ENCODE measurements at places on chromosomes 16 and 17.
A peak's percentile ranks its signal among the peaks of the same experiment; 100 is the strongest.

DNA sequence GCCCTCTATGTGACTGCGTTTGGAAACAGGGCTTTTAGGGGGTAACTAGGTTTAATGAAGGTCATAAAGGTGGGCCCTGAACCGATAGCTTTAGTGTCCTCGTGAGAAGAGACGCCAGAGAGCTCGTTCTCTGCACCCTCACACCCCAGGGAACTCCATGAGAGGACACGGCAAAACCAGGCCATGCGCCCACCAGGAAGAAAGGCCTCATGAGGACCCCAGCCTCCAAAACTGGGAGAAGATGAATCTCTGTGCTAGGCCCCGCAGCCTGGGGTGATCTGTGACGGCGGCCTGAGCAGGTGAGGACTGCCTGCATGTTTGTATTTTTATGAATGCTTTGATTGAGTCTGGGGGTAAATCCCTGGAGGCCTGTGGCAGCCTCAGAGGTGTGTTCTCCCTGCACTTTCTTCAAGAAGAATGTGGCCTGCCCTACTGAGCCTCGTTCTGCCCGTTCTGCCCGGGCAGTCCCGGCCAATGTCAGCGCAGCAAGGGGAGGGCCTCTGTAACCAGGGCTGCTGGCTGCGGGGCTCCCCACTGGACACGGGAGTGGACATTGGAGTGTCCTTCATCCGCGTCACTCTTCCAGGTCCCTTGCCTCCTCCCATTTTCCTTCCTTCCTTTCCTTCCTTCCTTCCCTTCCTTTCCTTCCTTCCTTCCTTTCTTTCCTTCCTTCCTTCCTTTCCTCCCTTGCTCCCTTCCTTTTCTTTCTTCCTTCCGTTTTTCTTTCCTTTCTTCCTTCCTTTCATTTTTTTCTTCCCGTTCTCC is 6.8 kb upstream of the RNF213 start:
- no peak for DNase-seq

- DNase-seq, result no peak
Observed at GRCh38 chr17:82101301-82101715, 3.3 kb upstream of the FASN start.

DNA sequence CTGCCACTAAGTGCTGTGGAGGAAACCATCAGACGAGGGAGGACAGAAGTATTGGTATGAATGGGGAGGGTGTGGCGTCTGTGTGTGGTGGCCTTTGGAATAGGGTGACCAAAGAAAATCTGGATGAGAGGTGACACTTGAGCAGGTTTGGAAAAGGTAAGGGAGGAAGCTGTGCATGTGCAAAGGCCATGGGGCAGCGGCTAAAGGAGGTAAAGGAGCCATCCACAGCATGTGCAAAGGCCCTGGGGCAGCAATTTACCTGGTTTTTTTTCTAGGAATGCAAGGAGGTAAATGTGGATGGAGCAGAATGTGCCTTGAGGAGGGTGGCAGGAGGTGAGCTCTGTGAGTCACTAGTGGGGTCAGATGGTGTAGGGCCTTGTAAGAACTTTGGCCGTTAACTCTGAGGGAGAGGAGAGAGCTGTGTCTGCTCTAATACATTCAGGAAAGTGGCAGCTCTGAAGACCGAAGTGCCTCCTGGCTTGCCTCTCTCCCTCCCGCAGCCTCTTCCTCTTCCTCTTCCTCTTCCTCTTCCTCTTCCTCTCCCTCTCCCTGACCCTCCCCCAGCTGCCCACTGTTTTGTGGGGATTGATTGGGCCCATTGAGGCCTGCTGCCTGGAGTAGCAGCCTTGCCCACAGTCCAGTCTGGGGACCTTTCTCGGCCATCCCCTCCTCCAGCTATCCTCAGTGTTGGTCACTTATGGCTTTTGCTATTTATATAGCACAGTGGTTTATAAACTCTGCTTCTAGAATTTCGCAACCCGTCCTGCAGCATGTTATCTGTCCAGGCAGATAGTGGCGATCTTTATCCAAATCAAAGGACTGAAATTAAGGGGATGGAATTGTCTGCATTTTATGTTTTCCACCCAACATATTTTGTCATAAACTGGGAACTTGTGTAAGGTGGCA is 38.7 kb downstream of the CMIP start:
- DNase-seq, result no peak

GRCh38 chr16:31298958-31299357 is 39.2 kb downstream of the ITGAM start:
- no peak for DNase-seq

GRCh38 chr16:56115817-56116576 is 75.3 kb upstream of the GNAO1 start:
- no peak for DNase-seq

DNA sequence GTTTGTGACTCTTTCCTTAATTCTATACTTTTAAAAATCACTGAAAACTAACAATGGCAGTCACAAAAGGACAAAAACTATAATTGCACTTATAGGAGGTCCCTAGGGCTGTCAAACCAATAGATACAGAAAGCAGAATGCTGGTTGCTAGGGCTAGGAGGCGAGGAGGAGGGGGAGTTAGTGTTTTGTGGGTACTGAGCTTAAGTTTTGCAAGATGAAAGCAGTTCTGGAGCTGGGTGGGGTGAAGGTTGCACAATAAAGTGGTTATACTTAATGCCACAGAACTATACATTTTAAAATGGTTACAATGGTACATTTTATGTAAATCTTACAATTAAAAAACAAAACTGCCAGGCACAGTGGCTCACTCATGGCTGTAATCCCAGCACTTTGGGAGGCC is 27.3 kb downstream of the NUBP1 start:
- no peak for DNase-seq

GRCh38 chr16:79595231-79595641 is 5.3 kb downstream of the MAF start:
- DNase-seq, result no peak

DNA sequence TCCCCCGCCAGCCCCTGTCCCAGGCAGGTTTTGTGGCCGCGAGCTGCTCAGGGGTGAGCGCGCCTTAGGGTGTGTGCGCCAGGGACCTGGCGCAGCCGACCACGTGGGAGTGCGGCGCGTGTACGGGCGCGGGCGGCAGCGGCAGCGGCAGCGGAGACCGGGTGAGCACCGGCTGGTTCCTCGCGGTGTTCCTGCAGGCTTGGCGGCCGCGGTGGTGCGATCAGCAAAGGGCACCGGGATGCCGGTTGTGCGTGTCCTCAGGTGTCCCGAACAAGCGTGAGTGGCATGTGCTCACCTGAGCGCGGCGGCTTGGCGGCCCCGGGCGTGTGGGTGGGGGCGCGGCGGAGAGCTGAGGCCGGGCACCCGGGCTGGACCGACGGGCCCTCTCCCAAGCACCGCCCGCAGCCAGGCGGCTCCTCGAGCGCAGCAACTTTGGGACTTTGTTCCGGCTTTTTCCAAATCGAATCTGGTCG is 381 bp upstream of the HSD11B2 start:
- peak; percentile 36 for DNase-seq

DNA sequence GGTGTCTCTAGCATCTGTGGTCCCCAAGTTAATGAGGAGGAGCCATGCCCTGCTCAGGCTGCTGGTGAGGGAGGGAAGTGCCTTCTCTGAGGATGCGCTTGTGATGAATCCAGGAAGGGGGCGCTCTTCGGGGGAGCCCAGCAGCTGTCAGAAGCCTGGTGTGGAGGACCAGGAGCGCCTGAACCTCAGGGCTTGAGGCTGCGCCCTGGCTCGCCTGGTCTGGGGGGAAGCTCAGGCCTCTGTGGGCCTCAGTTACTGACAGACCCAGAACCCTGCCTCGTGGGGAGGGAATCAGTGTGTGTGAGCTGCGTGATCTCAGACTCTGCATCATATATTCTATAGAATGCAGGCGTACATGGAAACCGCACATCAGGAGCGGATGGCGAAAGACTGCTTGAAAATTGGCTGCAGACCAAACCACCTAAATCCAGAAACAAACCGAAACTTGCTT is 126.1 kb downstream of the SEC14L1 start:
- no peak for DNase-seq

DNA sequence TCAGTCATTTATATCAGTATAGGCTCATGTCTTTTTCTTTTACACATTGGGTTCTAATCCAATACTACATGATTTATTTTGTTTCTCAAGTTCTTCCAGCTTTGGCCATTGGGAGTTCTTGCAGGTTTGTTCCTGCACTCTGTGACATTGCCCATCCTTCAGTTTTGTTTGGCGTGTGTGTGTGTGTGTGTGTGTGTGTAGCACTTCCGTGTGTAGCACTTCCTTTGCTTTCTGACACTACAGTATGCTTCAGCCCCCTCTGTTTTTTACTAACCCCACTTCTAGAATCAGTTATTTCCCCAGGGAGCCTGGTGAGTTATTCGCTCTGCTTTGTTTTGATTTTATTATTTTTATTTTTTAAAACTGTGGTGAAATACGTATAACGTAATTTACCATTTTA is 75.6 kb upstream of the LGALS9 start:
- no peak for DNase-seq

DNA sequence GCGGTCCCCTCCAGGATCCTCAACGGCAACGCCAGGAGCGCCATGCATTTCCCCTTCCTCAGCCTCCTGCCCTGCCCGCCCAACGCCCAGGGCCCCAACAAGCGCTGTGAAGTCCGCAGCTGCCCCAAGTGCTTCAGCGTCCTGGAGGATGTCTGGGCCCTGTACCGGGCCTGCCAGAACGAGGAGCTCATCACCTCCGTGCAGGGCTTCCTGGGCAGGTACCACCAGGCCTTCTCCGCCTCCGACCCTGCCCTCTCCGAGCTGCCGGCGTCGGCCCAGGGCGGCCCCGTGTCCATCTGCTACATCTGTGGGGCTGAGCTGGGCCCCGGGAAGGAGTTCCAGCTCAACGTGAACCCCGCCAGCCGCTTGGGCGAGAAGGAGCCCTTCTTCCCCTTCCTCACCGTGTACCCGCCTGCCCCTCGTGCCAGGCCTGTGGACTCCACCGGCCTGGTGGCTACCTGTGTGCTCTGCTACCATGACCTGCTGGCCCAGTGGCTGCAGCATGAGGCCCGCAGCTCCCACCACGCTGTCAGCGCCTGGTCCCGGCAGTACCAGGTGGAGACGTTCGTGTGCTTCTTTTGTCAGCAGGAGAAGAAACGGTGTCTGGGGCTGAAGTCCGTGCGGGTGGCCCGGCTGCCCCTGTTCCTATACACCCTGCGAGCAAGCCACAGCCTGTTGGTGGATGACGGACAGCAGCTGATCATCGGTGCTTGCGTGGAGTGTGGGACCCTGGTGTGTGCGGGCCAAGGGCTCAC is 58.9 kb upstream of the CIBAR2 start:
- DNase-seq, result no peak

DNA sequence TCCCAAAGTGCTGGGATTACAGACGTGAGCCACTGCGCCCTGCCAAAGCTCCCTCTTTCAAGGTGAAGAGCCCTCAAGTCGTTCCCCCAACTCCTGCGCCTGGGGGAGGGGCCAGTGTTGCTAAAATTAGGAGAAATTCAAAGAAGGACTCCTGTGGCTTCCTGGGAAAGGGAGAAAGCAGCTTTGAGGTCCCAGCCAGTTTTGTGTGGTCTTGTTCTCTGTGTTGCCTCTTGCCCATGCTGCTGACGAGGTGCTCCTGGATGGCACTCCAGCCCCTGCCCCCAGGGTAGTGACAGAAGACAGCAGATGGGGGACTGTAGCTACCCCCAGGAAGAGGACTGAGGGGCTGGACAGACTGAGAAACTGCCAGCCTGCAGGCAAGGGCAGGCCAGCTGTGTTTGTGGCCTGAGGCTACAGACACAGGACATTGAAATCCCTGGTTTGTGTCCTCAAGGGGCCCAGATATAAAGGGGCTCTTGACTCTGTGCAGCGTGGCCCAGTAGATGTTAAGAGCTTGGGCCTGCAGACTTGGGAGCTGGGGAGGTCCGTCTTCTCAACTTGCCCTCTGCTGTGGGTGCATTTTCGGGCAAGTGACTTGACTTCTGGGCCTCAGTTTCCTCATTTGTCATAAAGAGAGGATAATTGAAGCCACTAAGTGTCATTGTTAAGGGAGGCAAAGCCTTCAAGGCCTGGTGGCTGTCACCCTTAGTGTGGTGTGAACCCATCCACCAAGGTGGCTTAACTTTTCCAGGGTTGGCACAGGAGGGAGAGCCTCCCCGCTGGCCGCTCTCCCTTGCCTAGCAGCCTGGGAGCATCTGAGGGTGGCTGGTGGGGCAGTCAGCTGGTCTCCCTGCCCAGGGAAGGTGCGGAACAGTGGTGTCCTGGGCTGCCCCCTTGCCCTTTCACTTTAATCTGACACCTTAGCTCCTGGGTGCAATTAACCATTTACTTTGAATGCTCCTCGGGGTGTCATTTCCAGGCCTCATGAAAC is 4.1 kb downstream of the UBALD2 start:
- peak; percentile 49 for DNase-seq

GRCh38 chr16:68190081-68190480 is 45.8 kb downstream of the ESRP2 start:
- no peak for DNase-seq

- DNase-seq, result no peak
Observed at GRCh38 chr16:13921328-13921727, 1.4 kb downstream of the ERCC4 start.

GRCh38 chr17:52470553-52470952 is 312.0 kb upstream of the CA10 start:
- no peak for DNase-seq

DNA sequence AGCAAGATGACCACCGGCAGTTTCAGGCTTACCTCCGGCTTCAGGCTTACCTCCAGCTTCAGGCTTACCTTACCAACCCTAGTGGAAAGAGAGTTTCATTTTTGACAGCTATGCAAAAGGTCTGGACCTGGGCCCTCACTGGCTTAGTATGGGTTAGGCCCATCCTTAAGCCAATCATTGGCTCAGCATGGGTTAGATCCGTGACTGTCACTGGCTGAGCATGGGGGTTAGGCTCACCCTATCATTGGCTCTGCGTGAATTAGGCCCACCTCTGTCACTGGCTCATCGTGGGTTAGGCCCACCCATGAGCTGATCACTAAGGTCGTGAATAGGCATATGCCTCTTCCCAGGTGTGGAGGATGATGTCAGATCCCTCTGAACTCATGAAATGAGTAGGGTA is 8.1 kb downstream of the NDE1 start:
- no peak for DNase-seq

DNA sequence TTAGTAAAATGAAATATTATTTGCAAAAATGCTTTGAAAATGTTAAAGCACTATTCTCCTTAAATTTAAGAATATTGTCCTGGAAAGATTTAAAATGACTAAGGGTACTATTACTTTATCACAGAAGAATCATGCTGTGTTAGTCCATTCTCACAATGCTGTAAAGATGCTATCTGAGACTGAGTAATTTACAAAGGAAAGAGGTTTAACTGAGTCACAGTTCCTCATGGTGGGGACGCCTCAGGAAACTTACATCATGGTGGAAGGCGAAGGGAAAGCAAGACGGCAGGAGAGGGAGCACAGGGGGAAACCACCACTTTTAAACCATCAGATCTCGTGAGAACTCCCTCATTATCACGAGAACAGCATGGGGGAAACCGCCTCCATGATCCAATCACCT is 245.6 kb downstream of the IRX3 start:
- no peak for DNase-seq

- DNase-seq, result no peak
Observed at GRCh38 chr17:50564916-50565315, 4.4 kb downstream of the CACNA1G start.

GRCh38 chr16:69273009-69273408 is 38.1 kb upstream of the VPS4A start:
- no peak for DNase-seq

DNA sequence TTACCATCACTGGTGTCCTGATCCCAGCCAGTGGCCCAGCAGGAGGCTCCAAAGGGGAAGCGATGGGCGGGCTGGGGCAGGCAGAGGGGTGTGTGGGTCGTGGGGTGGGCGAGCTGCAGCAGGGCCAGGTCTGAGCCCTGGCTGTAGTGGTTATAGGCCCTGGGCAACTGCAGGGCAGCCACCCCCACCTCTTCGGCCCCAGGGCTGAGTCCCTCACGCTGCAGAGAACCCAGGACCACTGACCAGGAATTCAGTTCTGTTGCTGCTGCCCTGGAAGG is 2.2 kb downstream of the PRSS53 start:
- no peak for DNase-seq

GRCh38 chr16:24036614-24037013 is 200.8 kb downstream of the PRKCB start:
- DNase-seq, result peak; percentile 30
